ENCODE measurements at places on chromosomes 1 and 21.

DNA sequence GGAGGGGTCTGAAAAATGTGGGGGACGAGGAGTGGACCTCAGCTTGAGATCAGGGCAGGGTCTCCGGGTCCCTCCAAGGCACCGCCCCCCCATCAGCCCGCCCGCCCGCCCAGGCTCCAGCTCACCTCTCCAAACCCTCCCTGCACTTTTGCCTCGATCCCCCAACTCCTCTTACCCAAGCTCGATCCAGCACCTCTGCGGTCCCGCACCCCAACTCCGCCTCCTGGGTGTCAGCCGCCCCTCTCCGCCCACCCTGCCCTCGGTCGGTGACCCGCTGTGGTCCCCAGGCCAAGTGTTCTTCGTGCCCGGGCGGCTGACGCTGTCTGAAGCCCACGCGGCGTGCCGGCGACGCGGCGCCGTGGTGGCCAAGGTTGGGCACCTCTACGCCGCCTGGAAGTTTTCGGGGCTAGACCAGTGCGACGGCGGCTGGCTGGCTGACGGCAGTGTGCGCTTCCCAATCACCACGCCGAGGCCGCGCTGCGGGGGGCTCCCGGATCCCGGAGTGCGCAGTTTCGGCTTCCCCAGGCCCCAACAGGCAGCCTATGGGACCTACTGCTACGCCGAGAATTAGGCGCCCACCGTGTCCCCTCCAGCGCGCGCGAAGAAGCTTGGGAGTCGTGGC, 5.7 kb downstream of the HAPLN2 start:
- H3K4me1 ChIP-seq = peaks cover 20% of the 10 kb centered on the region
- peaks cover 23% of the 10 kb centered on the region for H3K27me3 ChIP-seq
- DNase-seq = no peak
- H3K36me3 ChIP-seq = no peaks in the 10 kb centered on the region
- H3K27ac ChIP-seq = no peak overlapping the region

- no peaks in the 10 kb centered on the region for H3K4me1 ChIP-seq
- H3K36me3 ChIP-seq = no peaks in the 10 kb centered on the region
- H3K27me3 ChIP-seq = no peaks in the 10 kb centered on the region
- no peak overlapping the region for H3K4me3 ChIP-seq
- no peak overlapping the region for H3K27ac ChIP-seq
- DNase-seq = no peak
These were observed 95.1 kb downstream of the FASLG start for GRCh38 chr1:172753964-172754363.

DNA sequence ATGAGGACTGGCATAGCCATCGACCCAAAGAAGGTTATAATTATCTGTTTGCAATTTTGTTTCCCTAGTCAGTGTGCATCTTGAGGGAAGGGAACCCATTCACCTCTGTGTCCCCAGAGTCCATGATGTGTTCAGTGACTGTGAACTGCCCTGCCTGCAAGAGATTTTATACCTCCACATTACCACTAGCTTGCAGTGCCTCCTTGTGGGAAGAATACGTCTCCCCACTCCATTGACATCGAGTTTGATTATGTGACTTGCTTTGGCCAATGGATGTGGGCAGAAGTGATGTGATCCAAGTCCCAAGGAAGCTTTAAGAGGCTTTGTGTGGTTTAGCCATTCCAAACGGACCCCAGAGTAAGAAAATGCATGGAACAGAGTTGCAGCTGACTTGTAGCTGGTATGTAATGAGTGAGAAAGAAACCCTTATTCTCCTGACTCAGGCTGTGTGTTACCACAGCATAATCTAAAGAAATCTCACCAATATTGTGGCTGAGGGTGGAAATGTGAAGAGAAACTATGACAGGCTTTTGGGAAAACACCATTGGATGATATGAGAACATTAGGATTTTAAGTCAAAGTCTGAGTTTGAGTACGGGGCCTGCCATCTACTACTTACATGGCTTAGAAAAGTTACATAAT, 47.8 kb upstream of the NRDC start:
- H3K4me3 ChIP-seq = no peak overlapping the region
- no peaks in the 10 kb centered on the region for H3K4me1 ChIP-seq
- H3K27ac ChIP-seq = no peak overlapping the region
- peaks cover 11% of the 10 kb centered on the region for H3K27me3 ChIP-seq
- no peaks in the 10 kb centered on the region for H3K36me3 ChIP-seq

- H3K4me3 ChIP-seq = peak overlapping the region; percentile 84
- no peak overlapping the region for H3K27ac ChIP-seq
- peaks cover 14% of the 10 kb centered on the region for H3K4me1 ChIP-seq
These were observed 3.3 kb downstream of the B3GALT2 start for GRCh38 chr1:193183019-193183627.

DNA sequence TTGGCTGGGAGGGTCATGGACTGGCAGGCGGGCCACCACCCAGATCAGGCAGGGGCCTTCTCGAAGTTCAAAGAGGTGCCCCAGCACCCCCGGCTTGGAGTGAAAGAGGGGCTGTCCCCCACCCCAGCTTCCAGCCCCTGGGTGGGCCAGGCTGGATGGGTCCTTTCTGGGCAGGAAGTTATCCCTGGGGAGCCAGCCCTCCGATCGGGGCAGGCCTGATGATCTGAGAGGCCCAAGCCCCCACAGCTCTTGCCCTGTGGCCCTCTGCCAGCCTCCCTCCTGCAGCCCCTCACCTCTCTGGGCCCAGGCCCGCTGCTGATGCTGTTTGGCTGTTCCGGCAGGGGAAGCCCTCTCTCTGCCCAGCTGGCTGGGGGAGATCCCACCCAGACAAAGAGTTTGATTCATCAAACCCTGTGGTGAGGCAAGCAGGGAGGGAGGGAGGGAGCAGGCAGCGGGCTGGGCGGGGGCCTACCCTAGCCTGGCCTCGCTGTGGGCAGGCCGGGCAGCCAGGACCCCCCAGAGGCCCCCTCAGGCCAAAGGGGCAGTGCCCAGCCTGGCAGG, 2.5 kb downstream of the ARHGEF19 start:
- no peaks in the 10 kb centered on the region for H3K27me3 ChIP-seq
- DNase-seq = no peak

GRCh38 chr1:14113841-14114567, 414.0 kb downstream of the PRDM2 start:
- no peak overlapping the region for H3K27ac ChIP-seq
- no peak overlapping the region for H3K4me3 ChIP-seq
- no peaks in the 10 kb centered on the region for H3K36me3 ChIP-seq
- no peaks in the 10 kb centered on the region for H3K4me1 ChIP-seq
- H3K27me3 ChIP-seq = no peaks in the 10 kb centered on the region
- DNase-seq = no peak

DNA sequence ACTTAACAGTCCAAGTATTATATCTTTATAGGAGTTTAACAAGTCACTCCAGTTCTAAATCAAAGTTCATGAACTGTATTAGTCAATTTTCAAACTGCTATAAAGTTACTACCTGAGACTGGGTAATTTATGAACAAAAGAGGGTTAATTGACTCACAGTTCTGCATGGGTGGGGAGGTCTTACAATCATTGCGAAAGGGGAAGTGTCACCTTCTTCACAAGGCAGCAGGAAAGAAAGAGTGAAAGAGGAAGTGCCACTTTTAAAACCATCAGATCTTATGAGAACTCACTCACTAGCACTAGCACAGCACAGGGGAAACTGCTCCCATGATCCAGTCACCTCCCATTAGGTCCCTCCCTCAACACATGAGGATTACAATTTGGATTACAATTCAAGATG, 70.0 kb downstream of the CLCA4 start:
- H3K36me3 ChIP-seq = no peaks in the 10 kb centered on the region
- DNase-seq = no peak
- H3K4me1 ChIP-seq = no peaks in the 10 kb centered on the region

DNA sequence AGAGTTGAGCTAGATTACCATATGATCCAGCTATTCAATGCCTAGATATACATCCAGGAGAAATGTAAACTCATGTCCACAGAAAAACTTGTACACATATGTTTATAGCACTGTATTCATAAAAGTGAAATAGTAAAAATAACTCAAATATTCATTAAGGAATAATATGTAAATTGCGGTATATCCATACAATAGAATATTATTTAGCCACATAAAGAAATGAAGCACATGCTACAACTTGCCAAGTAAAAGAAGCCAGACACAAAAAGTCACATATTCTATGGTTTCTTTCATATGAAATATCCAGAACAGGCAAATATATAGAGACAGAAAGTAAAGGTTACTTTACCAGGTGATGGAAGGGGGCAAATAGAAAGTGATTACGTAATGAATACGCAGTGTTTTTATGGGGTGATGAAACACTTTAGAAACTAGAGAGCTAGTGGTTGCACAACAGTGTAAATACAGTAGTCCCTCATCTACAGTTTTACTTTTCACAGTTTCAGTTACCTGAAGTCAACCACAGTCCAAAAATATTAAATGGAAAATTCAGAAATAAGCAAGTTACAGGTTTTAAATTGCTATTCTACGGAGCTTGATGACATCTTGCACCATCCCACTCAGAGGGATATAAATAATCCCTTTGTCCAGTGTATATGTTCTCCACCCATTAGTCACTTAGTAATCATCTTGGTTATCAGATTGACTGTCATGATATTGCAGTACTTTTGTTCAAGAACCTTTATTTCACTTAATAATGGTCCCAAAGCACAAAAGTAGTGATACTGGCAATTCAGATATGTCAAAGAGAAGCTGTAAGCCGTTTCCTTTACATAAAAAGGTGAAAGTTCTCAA, 62.3 kb downstream of the ZNF644 start:
- no peak overlapping the region for H3K27ac ChIP-seq
- DNase-seq = no peak
- no peaks in the 10 kb centered on the region for H3K27me3 ChIP-seq
- H3K36me3 ChIP-seq = peaks cover 19% of the 10 kb centered on the region

- H3K4me1 ChIP-seq = peaks cover 27% of the 10 kb centered on the region
- no peaks in the 10 kb centered on the region for H3K36me3 ChIP-seq
- peaks cover 30% of the 10 kb centered on the region for H3K27me3 ChIP-seq
These were observed 757 bp upstream of the NRIP1 start for GRCh38 chr21:15065392-15066122.

- H3K27ac ChIP-seq = no peak overlapping the region
- H3K27me3 ChIP-seq = no peaks in the 10 kb centered on the region
- H3K4me3 ChIP-seq = no peak overlapping the region
These were observed 38.7 kb downstream of the VTCN1 start for GRCh38 chr1:117171900-117172511.

DNA sequence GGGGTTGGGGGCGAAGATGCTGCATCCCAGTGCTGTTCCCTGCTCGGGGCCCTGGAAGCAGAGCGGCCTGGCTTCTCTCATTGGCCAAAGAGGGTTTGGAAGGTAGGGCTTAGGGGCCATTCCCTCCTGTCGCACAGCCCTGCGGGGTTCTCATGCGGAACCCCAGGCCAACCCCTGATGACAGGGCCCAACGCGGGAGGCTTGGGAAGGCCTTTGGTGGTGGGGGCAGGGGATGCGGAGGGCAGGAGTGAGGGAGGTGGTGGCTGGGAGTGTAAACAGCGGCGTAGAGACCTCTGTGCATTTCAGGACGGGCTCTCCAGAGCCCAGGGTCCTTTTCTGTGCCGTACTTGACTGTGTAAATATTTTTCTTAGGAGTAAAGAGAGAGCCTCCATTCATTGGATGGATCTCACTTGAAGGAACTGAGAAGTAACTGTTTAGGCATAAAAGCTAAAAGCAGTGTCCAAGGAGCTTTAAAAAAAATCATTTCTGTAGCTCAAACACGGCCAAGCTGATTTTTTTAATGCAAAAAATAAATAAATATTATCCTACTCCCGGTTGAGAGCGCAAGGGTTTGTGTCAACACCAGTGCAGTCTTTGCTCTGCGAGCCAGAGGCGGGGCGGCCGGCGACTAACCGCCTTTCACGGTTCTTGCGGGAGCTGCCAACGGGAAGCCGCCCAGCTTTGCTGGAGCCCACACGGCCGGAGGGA, 169.1 kb downstream of the PRDM16 start:
- H3K27ac ChIP-seq = no peak overlapping the region
- H3K4me1 ChIP-seq = no peaks in the 10 kb centered on the region
- no peak overlapping the region for H3K4me3 ChIP-seq
- DNase-seq = no peak
- no peaks in the 10 kb centered on the region for H3K27me3 ChIP-seq

DNA sequence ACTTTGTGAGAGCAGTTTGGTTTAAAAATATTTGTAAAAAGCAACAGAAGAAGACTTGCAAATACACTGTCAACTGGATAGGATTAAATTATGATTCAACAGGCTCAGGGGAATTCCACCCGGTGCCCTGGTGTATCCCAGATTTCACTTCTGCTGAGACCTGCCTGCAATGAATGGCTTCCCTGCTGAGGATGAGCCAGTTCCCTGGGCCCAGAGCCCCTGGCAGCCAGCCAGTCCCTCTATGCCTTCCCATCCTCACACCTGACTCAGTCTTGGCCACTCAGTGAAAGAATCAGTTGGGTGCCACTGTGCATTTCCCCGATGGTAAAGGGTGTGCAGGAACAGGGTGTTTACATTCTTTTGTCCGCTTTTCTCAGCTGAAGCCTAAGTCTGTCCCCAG, 64.4 kb downstream of the KCTD3 start:
- DNase-seq = no peak
- H3K27me3 ChIP-seq = no peaks in the 10 kb centered on the region
- H3K36me3 ChIP-seq = no peaks in the 10 kb centered on the region
- H3K4me3 ChIP-seq = no peak overlapping the region

GRCh38 chr1:79976287-79976686, 969.8 kb upstream of the ADGRL4 start:
- no peaks in the 10 kb centered on the region for H3K36me3 ChIP-seq
- no peak for DNase-seq
- no peaks in the 10 kb centered on the region for H3K4me1 ChIP-seq
- no peaks in the 10 kb centered on the region for H3K27me3 ChIP-seq
- no peak overlapping the region for H3K27ac ChIP-seq
- H3K4me3 ChIP-seq = no peak overlapping the region

GRCh38 chr1:197312163-197312562, 44.1 kb downstream of the CRB1 start:
- H3K4me1 ChIP-seq = no peaks in the 10 kb centered on the region
- no peaks in the 10 kb centered on the region for H3K36me3 ChIP-seq
- H3K4me3 ChIP-seq = no peak overlapping the region
- H3K27ac ChIP-seq = no peak overlapping the region
- no peaks in the 10 kb centered on the region for H3K27me3 ChIP-seq
- no peak for DNase-seq

DNA sequence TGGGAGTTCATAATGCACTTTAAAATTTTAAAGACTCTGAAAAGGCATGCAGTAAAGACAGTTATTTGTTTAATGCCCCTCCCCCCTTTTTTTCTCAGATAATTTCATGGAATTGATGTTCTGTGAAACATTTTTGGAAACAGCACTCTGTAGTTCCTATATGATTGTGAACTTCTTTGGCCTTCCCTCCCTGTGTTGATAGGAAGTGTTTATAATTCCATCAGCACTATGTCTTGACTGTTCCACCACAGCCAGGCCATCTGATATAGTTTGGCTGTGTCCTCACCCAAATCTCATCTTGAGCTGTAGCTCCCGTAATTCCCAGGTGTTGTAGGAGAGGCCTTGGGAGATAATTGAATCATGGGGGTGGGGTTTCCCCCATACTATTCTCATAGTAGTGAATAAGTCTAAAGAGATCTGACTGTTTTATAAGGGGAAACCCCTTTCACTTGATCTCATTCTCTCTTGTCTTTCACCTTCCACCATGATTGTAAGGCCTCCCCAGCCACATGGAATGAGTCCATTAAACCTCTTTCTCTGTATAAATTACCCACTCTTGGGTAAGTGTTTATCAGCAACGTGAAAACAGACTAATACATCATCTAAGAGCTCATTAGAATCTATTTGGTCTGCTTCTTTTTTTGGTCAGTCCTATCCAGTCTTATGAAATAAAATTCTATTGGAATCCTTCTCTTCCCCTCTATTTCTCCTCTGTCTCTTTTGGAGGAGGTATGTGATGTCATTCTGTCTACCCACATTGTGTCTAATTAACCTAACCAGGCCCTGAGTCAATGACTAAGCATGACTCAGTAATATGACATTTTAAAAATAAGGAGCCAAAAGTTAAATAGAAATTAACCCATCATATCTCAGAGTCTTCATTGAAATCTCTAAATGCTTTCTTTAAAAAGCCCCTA, 8.9 kb downstream of the CCDC185 start:
- H3K4me3 ChIP-seq = no peak overlapping the region
- DNase-seq = no peak
- peaks cover 2% of the 10 kb centered on the region for H3K27me3 ChIP-seq
- no peaks in the 10 kb centered on the region for H3K36me3 ChIP-seq
- H3K4me1 ChIP-seq = no peaks in the 10 kb centered on the region

Data from CD4-positive, CD25-positive, alpha-beta regulatory T cell (primary cell).